Kidney (tissue), 22 donors: ENCODE measurements at places on chromosomes 4 and X. TPM values are rescaled to one million over a fixed set of nuclear protein-coding genes. Genes with fewer than 3 reads are reported as not detected.

The RHOH gene
- total RNA-seq = 14.1 TPM

GRCh38 chr4:682490-683172 is 6.3 kb downstream of the SLC49A3 start:
- H3K4me1 ChIP-seq = no peaks in the 10 kb centered on the region
- H3K27ac ChIP-seq = no peak overlapping the region
- H3K4me3 ChIP-seq = no peak overlapping the region
- H3K27me3 ChIP-seq = no peaks in the 10 kb centered on the region
- H3K36me3 ChIP-seq = no peaks in the 10 kb centered on the region

- H3K4me3 ChIP-seq = no peak overlapping the region
- no peak overlapping the region for H3K27ac ChIP-seq
- no peaks in the 10 kb centered on the region for H3K36me3 ChIP-seq
- peaks cover 18% of the 10 kb centered on the region for H3K27me3 ChIP-seq
- no peak for DNase-seq
- H3K4me1 ChIP-seq = no peaks in the 10 kb centered on the region
These were observed 5.9 kb upstream of the HSD17B10 start for GRCh38 chrX:53440101-53440500.

DNA sequence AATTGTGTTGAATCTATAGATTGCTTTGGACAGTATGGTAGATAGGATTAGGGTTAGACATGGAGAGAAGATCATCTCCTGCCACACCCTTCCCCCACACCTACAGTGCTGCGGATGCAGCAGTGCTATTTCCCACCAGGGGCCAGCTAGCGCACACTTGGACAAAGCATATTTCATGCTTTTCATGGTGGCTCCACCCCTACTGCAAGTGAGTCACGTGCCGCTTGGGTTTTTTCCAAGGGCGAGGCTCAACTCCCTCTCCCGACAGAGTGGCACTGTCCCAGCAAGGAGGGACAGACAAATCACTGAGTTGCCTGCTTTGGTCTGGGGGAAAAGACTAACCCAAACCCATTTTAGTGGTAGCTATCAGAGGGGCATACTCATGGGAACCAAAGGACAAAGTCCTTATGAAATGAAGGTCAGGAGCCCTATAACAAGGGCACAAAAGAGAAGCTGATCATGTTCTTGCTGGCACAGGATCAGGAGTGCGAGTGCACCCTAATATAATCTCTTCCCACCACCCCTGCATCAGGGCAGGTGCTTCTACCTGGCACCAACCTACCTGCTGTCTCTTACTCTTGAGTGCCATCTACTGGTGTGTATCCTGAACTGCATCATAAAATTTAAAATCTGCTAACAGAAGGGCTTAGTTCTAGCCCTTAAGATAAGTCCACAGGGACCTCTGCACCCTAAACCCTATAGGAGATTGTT is 55.1 kb upstream of the PGAM4 start:
- H3K27ac ChIP-seq = no peak overlapping the region
- no peaks in the 10 kb centered on the region for H3K4me1 ChIP-seq
- no peak for DNase-seq
- no peak overlapping the region for H3K4me3 ChIP-seq

DNA sequence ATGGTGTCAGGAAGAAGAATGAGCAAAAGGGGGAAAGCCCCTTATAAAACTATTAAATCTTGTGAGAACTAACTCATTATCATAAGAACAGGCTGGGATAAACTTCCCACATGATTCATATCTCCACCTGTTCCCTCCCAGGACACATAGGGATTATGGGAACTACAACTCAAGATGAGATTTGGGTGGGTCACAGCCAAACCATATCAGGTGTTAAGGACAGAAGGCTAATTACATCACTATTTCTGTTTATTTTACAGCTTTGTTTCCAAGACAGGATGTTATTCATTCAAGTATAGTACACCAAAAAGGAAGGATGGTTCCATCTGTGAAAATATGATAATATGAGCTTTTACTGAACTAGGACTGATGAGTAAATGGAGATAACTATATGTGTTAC is 63.7 kb upstream of the ARSJ start:
- no peak overlapping the region for H3K27ac ChIP-seq
- DNase-seq = no peak
- H3K4me3 ChIP-seq = no peak overlapping the region
- no peaks in the 10 kb centered on the region for H3K4me1 ChIP-seq
- H3K27me3 ChIP-seq = no peaks in the 10 kb centered on the region

- H3K27me3 ChIP-seq = no peaks in the 10 kb centered on the region
- H3K4me1 ChIP-seq = no peaks in the 10 kb centered on the region
- DNase-seq = no peak
- H3K4me3 ChIP-seq = no peak overlapping the region
- no peaks in the 10 kb centered on the region for H3K36me3 ChIP-seq
These were observed 29.0 kb upstream of the PDLIM3 start for GRCh38 chr4:185564349-185564748.
